ENCODE measurements at places on chromosomes 2 and 18.

DNA sequence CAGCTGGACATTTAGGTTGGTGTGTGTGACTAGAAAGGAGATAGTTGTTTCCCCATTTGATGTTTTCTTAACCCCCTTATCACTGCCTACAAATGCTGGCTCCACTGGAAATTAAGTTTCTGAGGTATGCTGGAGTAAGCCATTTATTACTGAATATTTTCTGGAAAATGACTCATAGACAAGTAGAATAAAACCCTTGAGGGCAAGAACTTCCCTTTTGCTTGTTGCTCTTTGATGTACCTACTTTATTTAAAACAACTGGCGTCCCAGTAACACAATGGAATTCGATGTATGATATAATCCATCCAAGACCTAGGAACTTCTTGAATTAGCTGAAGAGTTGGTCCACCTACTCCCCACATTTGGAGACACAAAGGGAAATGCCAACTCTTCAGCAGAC is 33.3 kb upstream of the SESTD1 start:
- no peak for DNase-seq

DNA sequence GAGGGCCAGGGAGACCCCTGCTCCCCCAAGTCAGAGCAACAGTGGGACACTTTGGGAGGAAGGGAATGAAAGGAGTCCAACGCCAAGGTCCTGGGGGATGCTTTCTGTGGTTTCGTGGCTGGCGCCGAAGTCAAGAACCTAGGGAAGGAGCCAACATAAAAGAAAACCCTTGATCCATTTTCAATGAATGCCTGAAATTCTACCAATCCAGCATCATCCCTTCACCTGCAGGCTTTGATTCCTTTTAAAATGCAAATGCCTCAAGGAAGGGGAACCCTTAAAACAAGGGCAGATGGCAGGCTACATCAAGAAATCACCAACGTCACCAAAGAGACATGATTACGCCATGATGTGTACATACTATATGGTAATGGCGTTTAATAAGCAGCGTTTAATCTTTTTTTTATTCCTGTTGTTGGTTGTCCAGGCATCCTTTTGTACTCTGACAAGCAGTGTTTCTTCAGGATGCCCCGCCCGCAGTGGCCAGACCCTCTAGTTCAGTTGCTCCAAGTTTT is 123.3 kb upstream of the SLC1A4 start:
- no peak for DNase-seq

DNA sequence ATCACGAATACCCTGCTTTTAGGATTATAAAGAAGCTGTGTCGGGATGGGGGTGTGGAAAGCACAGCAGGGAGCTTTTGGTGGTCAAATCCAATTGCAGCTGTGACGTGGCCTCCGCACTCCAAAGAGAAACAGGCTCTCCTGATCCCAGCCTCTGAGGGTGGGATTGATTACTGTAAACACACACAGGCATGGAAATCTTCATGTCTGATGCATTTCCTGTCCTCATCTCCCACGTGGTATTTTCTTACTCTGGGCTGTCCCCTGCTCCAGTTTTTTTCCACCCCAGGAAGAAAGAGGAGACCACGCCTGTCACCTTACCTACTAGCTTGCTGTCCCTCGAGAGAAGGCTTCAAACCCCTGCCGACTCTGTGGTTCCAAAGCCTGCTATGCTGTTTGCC is 22.7 kb downstream of the RNF152 start:
- peak; percentile 11 for DNase-seq

DNA sequence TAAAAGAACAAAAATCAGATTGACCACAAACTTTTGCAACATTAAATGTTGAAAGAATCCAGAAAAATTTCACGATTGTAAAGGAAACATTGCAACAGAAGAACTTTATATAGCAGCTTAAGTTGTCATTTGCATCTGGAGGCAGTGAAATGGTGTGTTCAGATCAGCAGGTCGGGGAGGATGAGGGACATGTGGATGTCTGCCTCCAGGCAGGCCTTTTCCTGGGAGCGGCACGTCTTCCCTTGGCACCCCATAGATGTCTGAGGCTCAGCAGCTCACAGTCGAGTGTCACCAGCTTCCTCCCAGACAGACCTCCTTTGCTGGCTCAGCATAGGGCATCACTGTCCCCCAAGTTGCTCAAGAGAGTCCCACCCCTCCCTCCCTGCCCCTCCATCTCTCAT is 44.3 kb upstream of the ASB1 start:
- no peak for DNase-seq

- no peak for DNase-seq
These were observed 201.5 kb upstream of the RAB6C start for GRCh38 chr2:129777762-129778583.

DNA sequence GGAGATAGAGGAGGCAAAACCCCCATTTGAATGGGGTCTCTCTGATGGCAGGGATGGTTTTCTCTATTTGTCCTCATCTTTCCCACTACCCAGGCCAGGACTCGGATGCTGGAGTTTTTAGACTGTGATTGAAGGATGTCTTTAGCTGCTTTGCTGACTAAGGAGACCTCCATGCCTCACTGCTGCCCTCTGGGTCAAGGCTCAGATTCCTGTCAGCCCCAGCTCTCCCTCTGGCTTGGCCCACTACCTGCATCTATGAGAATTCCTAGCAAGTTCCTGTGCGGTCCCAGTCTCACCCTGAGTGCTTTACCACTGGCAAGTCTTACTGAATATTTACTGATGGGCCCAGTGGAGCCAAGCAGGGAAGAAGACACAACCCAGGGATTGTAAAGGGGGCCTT is 184.0 kb downstream of the CELF4 start:
- no peak for DNase-seq

GRCh38 chr2:191748528-191749180 is 70.7 kb downstream of the NABP1 start:
- no peak for DNase-seq

DNA sequence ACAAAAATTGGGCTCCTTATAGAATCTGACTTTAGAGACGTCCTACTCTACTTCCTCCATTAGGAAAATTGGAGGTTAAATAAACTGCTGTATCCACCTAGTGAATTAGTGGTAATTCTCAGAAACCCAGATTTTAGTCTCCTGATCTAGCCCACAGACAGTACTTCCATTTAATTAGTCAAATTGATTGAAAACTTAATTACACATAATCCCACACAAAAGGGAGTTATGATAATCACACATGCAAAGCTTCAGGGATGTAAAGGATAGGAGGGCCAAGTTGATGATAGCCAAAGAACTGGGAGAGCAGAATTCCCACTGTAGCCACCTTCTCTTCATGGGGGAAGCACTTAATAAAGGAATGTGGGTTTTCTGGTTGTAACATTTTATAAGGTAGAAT is 471.9 kb downstream of the TMEM182 start:
- DNase-seq: no peak

- DNase-seq: peak; percentile 58
These were observed 33.7 kb upstream of the APCDD1 start for GRCh38 chr18:10420561-10421352.

GRCh38 chr2:68594674-68595492 is 48.5 kb upstream of the PROKR1 start:
- DNase-seq: peak; percentile 45

GRCh38 chr2:20474757-20475566 is 28.1 kb downstream of the RHOB start:
- no peak for DNase-seq

GRCh38 chr18:79447703-79448367 is 52.1 kb downstream of the NFATC1 start:
- DNase-seq: no peak

GRCh38 chr2:48938231-48938630 is 182.7 kb upstream of the LHCGR start:
- DNase-seq: no peak

GRCh38 chr2:205407984-205408383 is 274.3 kb upstream of the NRP2 start:
- DNase-seq: peak; percentile 20

- DNase-seq: peak; percentile 78
These were observed 57.5 kb downstream of the HS1BP3 start for GRCh38 chr2:20593072-20594034.

- DNase-seq: no peak
These were observed 280.1 kb upstream of the SALL3 start for GRCh38 chr18:78699499-78699898.

DNA sequence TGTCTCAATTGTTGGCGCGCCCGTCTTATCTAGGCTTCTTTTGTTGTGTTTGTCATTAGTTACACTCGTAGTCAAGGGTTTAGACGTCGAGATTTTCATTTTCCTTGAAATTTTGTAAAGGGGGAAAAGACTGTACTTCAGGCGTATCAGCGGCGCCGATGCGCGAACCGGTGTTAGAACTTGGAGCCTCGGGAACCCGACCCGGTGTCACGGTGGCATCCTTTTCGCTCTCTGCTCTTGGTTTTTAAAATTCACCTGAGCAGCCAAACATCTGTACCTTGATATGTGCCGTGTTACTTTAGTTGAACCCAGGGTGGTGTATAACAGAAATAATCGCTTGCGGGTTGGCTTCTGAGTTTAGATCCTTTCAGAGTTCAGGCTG is 643 bp downstream of the RMC1 start:
- DNase-seq: no peak

GRCh38 chr2:46915281-46915810 is at the start of gene MCFD2:
TSS of gene MCFD2 (minus strand) at chr2:46915806. CDS start at chr2:46909171, 6,635 bp downstream.
- no peak for DNase-seq

DNA sequence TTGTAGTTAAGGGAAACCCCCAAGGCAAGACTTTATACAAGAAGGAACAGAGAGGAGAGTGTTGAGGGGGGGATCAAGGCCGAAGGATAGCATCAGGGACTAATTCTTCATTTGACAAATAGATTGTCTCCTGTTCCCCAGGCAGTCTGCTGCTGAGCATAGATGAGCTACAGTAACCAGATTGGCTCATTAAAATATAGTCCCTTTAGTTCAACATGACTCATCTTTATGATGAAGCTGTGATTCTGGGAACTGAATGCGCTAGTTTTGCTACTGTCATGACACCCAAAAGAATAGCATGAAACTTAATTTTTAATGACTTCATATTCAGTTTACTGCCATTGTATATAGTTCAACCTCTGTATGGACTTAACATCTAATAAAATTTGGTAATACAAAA is 35.5 kb downstream of the TMEFF2 start:
- DNase-seq: no peak

- DNase-seq: no peak
These were observed 225.1 kb upstream of the LRRTM1 start for GRCh38 chr2:80529466-80530165.

GRCh38 chr2:72442270-72442669 is 294.6 kb upstream of the CYP26B1 start:
- DNase-seq: no peak

DNA sequence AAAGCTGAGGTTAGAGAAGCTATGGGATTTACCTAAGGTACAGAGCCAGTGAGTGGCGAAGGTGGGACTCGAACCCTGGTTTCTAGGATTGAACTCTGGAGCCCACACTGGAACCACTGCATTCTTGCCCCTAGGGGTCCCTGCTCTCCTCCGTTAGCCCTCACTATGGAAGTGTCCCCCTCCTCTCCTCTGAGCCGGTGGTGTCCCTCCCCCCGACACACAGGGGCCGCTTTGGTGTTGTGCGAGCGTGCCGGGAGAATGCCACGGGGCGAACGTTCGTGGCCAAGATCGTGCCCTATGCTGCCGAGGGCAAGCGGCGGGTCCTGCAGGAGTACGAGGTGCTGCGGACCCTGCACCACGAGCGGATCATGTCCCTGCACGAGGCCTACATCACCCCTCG is 8.5 kb upstream of the GMPPA start:
- DNase-seq: no peak

GRCh38 chr2:8653485-8653884 is 28.4 kb upstream of the ID2 start:
- DNase-seq: no peak

GRCh38 chr2:11391942-11392266 is 47.5 kb upstream of the ROCK2 start:
- no peak for DNase-seq

DNA sequence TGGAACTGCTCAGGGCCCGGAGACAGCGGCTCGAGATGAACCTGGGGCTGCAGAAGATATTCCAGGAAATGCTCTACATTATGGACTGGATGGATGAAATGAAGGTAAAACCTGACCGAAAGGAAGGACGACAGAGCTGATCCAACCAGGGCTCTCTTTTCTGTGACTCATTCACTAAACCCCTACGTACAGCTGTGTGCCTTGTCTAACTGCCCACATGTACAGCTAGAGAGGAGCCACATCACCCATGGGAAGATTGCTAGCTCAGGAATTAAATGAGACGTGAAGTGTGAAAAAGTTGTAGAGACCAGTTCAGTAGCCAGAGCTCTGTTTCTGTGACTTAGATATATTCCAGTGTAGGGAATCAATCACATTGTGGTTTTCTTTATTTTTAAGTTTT is 97.3 kb upstream of the EML6 start:
- DNase-seq: no peak

GRCh38 chr2:136126421-136126926 is 8.5 kb upstream of the CXCR4 start:
- DNase-seq: no peak
